Lower lobe of right lung (tissue), 2 donors: ENCODE measurements at places on chromosomes 7 and 10. TPM values are rescaled to one million over a fixed set of nuclear protein-coding genes. Genes with fewer than 3 reads are reported as not detected.

DNA sequence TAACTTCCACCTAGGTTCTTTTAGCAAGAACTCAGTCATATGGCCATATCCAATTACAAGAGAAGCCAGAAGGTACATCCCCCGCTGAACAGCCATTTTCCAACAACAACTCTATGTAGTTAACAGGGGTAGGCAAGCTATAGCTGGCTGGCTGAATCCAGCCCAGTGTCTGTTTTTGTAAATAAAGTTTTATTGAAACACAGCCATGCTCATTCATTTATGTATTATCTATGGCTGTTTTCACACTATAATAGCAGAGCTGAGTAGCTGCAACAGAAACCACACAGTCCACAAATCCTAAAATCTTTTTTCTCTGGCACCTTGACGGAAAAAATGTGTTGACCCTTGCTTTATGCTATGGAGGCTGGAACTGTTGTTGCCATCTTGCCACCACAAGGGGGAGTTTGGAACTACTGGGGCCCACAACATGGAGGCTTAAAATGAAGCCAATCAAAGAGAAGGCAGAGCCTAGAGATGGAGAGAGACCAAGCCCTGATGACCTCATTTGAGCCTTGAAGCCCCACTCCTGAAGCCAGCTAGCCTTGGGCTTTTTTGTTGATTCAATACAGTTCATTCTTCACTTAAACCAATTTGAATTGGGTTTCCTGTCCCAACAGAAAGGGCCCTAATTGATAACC lies 33.3 kb upstream of the XPNPEP1 start:
- H3K4me1 ChIP-seq, result peaks cover 4% of the 10 kb centered on the region
- H3K4me3 ChIP-seq, result no peak overlapping the region
- no peak for DNase-seq
- H3K27ac ChIP-seq, result no peak overlapping the region
- H3K27me3 ChIP-seq, result no peaks in the 10 kb centered on the region
- H3K36me3 ChIP-seq, result no peaks in the 10 kb centered on the region

CHAT gene
- not detected for total RNA-seq

ZNF425 gene
- total RNA-seq, result 1.2 TPM

DNA sequence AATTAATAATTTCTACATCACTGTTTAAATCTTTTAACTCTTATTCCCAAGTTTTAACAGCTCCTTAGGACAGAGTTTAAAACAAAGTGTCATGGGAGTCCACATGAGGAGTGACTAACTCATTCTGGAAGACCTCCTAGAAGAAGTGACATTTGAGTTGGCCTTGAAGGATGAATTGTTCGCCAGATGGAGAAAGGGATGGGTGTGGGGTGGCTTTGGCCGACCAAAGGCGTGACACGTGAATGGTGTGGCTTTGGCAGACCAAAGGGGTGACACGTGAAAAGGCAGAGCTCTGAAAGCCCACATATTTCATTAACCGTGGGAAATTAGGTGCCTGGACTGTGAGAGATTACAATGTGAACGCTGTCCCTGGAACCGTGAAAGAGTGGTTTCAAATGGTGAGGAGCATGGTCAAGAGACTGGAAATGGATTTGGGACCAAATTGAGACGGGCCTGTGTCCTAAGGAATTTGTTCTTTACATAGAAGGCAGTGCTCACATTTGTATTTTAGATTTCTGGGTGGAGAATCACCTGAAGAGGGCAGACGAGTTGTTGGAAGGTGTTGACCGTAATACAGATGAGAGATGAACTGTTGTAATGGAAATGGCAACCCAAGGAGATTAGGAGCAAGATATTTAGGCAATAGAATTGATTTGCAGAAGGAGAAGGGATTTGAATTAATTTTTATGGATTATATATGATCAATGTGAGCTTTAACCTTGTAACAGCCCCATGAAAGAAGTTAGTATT lies 228.1 kb downstream of the BICC1 start:
- H3K4me1 ChIP-seq, result no peaks in the 10 kb centered on the region
- no peaks in the 10 kb centered on the region for H3K36me3 ChIP-seq
- no peak for DNase-seq
- H3K27me3 ChIP-seq, result no peaks in the 10 kb centered on the region

- no peak overlapping the region for H3K4me3 ChIP-seq
- H3K4me1 ChIP-seq, result no peaks in the 10 kb centered on the region
- H3K27me3 ChIP-seq, result no peaks in the 10 kb centered on the region
- H3K27ac ChIP-seq, result no peak overlapping the region
Observed at GRCh38 chr7:77226357-77226839, 26.8 kb upstream of the FGL2 start.

UPF2 gene
- total RNA-seq, result 21.0 TPM

DNA sequence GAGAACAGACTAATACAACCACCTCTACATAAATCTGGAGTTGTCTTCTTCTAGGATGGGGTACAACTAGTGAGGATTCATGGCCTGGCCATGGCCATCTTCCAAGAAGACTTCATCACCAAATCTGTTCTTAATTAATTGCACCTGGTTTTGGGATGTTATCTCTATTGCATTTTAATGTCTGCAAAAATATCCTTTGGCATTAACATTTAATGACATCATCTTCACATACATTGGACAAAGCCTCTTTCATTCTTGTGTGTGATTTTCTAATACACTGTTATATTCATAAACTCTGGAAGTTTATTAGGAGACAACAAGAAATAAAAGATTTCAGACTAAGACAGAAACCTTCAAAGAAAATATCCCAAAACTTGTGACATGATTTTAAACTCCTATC lies 124.2 kb upstream of the ABCB5 start:
- H3K27me3 ChIP-seq, result no peaks in the 10 kb centered on the region
- H3K27ac ChIP-seq, result no peak overlapping the region

DNA sequence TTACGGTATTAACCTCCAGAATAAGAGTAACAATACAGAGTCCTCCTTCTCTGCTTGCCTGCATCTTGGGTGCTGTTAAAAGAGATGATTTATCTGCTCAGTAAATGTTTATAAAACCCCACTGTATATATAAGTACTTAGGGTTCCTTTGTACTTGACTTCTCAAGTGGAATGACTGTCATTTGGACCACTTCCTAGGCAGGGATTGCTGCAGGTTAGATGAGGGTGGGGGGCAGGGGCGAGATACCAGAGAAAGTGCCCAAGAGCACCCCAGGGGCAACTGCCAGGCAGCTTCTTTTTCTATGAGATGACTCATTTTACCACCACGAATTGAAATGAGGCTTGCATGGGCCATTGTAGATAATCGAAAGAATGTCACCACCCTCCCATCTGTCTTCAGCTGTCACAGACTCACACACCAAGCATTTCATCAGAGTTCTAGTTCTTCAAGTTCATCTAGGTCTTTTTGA lies 421.9 kb upstream of the GALNT17 start:
- H3K36me3 ChIP-seq, result no peaks in the 10 kb centered on the region
- H3K4me1 ChIP-seq, result peaks cover 13% of the 10 kb centered on the region
- H3K27me3 ChIP-seq, result no peaks in the 10 kb centered on the region
- H3K27ac ChIP-seq, result no peak overlapping the region
- H3K4me3 ChIP-seq, result no peak overlapping the region
- DNase-seq, result no peak

DNA sequence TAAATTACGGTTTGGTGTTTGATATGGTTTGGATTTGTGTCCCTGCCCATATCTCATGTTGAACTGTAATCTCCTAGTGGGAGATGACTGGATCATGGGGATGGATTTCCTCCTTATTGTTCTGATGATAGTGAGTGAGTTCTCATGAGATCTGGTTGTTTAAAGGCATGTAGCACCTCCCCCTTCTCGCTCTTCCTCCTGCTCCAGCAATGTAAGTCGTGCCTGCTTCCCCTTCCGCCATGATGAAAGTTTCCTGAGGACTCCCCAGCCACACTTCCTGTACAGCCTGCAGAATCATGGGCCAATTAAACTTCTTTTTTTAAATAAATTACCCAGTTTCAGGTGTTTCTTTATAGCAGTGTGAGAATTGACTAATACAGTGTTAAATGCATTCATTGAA lies 116.6 kb downstream of the DOCK4 start:
- H3K36me3 ChIP-seq, result no peaks in the 10 kb centered on the region
- no peaks in the 10 kb centered on the region for H3K27me3 ChIP-seq
- H3K4me1 ChIP-seq, result peaks cover 44% of the 10 kb centered on the region
- H3K27ac ChIP-seq, result no peak overlapping the region
- no peak overlapping the region for H3K4me3 ChIP-seq

DNA sequence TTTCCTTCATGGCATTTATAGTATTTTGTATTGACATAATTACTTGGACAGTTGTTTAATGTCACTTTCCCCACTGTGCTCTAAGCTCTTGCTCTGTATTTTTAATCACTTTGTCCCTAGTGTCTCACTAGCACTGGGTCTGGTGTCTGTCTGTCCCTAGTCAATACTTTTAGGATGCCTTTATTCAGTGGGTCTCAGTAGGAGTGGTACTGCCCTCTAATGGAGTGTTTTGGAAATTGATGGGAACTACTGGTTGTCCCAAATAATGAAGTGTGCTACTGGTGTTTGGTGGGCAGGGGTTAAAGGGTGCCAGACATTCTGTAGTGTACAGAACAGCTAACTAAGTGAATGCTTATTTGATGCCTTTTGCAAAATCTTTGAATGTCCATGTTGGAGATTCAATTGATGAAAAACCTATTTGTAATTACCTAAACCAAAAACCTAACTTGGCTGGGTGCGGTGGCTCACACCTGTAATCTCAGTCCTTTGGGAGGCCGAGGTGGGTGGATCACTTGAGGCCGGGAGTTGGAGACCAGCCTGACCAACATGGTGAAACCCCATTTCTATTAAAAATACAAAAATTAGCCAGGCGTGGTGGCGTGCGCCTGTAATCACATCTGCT lies 33.3 kb downstream of the CDK14 start:
- no peak for DNase-seq
- H3K27me3 ChIP-seq, result no peaks in the 10 kb centered on the region
- no peak overlapping the region for H3K27ac ChIP-seq
- H3K4me3 ChIP-seq, result no peak overlapping the region
